AG04450 (cell line): ENCODE measurements at places on chromosomes 5 and 9.

DNA sequence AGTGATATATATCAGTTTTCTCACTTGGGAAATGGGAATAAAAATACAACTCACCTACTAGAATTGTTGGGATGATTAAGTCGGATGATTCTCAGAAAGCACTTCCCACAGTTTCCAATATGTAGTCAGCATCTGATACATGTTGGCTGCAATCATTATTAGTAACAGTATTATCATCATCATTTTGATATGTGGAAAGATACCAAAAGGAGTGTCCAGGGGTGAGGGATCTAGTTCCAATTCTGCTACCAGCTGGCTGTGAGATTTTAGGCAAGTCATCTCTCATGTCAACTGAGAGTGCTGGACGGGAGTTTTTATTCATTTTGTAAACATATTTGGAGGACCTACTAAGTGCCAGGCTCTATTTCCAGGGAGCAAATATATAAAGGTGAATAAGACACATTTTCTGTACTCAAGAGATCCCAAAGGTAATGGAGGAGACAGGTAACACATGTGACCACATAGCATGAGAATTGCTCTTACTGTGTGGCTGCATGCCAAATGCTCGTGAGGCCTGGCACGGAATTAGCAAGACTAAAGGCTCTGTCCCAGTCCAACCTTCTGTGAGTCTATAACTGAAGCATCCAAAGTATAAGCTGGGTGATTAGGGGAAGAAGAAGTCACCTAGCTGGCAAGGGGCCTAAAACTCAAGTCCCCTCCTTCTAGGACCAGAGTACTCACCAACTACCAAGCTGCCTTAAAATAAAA, 83.0 kb downstream of the GRIA1 start:
- DNase-seq, result no peak

- no peak for DNase-seq
These were observed 29.9 kb downstream of the CD180 start for GRCh38 chr5:67166460-67167285.

DNA sequence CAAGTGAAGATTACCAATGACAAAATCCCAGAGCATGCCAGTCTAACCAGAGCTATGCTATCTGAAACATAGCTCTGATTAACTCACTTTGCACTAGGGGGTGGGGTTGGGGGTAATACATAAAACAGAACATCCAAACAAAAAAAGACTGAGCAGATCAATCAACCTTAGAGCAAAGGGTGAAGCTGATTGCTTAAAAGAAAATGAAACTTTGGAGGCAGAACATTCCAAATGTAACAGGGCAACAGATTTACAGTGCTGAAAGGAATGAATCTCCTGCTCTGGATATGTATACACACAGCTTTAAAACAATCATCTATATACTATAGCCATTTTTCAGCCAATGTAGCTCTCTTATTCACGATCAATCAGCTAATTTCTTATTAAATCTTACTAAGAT, 4.9 kb downstream of the IL6ST start:
- DNase-seq, result no peak

DNA sequence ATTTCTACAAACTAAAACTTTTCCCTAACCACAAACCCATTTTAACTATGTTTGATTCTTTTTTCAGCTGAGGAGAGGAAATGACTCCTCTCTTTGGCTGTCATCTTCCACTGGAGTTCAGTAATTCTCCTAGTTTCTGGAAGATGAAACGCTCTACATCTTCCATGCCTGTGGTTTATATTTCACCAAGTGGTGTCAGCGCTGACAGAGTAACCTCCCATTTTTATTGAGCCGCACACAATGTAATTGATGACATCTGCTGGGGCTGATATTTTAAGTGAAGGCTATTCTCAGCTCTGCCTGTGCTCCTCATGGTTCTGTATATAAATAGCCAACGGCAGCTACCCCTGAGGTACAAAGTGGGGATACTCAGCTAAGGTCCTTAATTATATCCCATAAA, 234.6 kb downstream of the SPOCK1 start:
- DNase-seq, result no peak

DNA sequence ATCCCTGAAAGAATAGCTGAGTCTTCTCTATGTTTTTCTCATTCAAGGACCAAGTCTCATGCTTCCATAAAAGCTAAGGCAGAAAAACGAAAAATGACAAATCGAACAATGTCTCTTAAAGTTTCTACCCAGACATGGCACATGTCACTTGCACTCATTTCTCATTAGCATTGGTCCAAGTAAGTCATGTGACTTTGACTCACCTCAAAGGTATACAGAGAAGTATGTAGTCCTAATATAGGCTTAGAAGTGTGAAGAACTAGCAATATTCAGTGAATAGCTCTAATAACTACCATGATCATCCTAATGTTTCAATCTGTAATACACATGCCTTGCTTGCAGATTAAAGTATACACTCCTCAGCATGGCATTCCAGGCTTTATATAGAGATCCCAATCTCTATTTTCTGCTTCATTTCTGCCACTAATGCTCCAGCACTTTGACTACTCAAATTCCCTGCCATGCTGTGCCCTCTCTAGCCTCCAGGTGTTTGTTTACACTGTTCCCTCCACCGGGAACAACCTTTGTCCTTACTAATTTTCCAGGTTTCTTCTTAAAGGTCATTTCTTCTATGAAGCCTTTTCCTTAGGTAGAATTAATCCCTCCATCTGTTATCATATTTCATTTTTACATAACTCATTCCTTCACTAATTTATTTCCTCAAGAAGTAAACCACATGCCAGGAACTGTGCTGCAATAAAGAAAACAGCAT, 98.9 kb downstream of the CEMIP2 start:
- DNase-seq, result no peak

- DNase-seq, result no peak
These were observed 30.3 kb downstream of the CSF1R start for GRCh38 chr5:150056075-150056443.

DNA sequence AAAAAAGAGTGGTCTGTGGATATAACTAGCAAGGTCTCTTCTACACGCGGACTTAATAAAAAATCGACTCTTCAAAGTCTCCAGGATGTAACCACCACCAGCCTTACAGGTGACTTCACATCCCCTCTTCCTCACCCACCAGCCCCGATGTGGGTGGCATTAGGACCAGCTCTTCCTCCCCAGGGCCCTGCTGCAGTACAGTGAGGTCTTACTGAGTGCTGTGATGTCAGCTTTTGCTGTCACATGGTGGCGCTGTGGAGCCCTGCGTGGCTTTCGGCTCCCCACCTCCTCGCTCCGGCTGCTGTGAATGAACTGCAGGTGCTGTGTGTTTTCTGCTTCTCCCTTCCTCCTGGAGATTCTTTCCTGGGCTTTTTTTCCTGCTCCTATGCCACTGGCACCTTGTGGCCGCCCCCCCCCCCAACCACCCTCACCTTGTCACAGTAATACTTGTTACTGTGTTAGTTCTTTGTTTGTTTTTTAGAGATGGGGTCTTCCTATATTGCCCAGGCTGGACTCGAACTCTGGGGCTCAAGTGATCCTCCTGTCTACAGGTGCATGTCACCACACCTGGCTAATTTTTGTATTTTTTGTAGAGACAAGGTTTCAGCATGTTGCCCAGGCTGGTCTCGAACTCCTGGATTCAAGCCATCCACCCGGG, 15.8 kb upstream of the RAPGEF1 start:
- no peak for DNase-seq

GRCh38 chr9:74025402-74025925, 471.7 kb upstream of the RORB start:
- no peak for DNase-seq

- DNase-seq, result no peak
These were observed 56.1 kb upstream of the TUT7 start for GRCh38 chr9:86410281-86410680.

- DNase-seq, result no peak
These were observed 239.9 kb downstream of the FSTL4 start for GRCh38 chr5:133372293-133372937.

GRCh38 chr5:139481580-139482049, 943 bp downstream of the STING1 start:
- DNase-seq, result no peak

- DNase-seq, result no peak
These were observed 30.1 kb upstream of the TRIM32 start for GRCh38 chr9:116656977-116657376.

- DNase-seq, result no peak
These were observed 311.3 kb upstream of the GRIN3A start for GRCh38 chr9:102049586-102050246.

DNA sequence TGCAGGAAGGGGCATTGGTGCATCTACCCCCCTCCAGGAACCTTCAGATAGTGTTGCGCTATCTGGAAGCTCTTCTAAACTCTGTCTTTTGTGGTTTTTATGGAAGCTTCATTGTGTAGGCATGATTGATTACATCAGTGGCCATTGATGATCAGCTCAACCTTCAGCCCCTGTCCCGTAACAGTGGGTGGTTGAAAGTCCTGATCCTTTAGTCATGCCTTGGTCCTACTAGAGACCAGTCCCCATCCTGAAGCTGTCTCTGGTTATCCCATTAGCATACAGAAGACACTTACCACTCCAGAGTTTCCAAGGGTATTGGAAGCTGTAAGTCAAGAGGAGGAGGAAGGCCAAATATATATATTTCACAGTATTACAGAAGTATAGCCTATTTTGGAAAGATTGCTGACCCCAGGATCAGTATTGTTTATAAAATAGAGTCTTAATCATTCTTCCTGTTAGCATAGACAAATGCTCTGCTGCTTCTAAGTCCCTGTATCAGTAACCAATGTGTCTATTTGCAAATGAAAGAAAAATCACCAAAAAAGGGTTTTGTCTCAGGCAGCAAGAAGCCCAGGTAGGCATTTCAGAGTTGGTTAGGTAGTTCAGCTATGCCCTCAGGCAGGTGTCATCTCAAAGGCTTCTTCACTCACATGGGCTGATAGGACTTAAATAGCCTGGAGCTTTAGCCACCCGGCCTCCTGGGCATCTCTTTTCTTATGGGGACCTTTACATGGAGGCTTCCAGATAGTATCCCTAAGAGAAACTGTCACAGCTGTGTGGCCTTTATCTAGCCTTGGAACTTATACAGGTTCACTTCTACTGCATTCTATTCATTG, 41.6 kb downstream of the SPIN1 start:
- DNase-seq, result no peak

GRCh38 chr9:109409773-109410397, 88.2 kb downstream of the PTPN3 start:
- no peak for DNase-seq

DNA sequence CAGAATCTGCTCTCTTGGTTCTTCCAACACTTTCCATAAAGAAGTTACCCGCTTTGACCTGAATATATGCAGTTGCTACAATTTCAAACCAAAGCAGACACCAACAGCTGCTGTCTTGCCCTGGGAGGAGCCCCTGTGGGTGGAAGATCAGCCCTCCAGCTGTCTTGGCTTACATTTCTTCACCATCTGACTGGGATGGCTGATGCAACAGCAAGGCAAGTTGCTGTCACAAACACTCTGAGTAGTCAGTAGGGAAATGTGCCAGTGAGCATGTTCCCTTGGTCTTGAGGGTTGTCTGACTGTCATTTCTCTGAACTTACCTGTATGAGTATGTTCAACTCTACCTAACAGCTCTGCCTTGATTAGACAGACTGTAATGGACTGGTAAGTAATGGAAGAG, 152.9 kb downstream of the SGCD start:
- DNase-seq, result peak; percentile 64

- no peak for DNase-seq
These were observed 127.5 kb upstream of the LPCAT1 start for GRCh38 chr5:1651250-1651649.

DNA sequence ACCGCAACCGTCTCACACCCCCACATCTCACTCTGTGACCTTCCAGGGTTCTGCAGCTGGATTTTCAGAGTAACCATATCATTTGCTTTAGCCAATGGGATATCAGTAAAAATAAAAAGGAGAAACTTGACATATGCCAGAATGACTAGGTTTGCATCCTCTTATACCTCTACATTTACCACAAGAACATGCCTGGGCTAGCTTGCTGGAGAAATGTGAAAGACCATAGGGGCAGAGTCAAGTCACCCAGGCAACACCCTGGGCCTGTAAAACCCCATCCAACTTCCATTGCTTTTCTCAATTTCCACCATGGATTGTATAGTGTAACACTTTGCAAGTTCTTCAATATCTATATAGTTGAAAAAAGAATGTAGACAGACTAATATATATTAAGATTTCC, 731.1 kb downstream of the PTPRD start:
- DNase-seq, result no peak

DNA sequence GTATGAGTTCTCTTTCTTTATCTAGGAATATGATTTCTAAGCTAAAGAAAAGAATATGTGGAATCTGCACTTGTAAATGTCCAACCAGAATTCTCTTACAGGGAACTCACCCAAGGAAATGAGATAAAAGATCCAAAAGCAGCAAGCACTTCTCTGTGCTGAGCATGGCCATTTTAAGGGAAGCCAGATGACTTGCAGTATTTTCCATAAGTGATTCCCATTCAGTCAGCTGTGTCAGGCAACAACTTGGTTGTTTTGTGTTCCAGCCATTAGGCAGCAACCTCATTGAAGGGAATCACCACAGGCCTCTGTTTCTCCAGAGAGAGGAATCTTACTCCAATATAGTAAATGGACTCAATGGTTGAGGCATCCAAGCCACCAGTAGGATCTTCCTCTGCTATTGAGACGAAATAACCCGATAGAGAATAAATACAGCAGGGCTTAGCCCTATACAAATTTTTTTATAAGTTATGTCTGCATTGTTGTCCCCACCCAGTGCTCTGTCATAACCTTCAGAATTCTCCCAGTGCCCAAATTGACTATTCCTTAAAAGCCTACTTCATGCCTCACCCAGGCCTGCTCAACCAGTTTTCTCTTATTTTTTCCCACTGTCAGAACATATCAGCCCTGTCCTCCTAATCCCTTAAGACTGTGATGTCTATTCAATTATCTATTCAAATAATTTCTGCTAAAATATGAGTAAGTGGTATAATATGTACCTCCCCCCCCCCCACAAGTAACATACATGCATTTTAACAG, 236.6 kb downstream of the PJA2 start:
- no peak for DNase-seq

DNA sequence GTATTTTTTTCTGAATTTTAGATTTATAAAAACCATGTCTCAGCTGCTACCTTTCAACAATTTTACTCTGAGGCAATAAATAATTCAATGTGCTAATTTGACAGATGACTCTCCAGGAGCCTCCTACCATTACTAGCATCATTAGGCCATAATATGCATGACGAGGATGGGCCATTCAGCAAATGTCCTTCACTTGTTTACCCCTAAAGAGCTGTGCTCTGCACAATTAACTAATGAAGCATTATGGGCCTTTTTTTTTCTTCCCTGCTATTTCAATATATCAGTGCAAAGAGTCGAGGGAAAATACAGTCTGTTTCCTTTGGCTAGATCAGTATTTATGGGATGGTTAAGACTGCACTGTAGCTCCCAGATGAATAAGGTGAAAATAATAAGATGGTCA, 627.2 kb downstream of the ISL1 start:
- no peak for DNase-seq

DNA sequence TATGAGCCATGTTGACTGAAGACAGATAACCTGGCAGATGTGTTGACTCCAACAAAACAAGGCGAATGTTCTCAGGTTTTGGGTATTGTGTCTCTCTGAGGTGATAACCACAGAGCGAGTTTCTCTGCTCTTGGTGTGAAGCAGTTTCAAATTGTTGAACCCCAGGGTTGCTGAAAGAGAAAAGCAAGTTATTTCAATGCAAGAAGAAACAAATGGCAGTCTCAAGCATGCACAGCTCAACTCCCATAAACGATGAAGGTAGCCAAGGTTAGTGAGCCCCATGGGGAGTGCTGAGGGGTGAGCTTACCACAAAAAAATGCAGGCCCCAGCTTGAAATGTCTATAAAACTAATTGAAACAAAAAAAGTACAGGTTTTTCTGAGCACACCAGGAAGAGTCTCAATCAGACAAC, 220.8 kb upstream of the DAPK1 start:
- no peak for DNase-seq

- DNase-seq, result no peak
These were observed 11.3 kb downstream of the RGS14 start for GRCh38 chr5:177368869-177369644.
